ENCODE measurements at places on chromosomes 16 and 17.
A peak's percentile ranks its signal among the peaks of the same experiment; 100 is the strongest.

GRCh38 chr17:81298325-81298990 lies 3.4 kb upstream of the SLC38A10 start:
- no peak for DNase-seq

- DNase-seq, result no peak
Measured at GRCh38 chr17:43125967-43126910, 1.1 kb upstream of the BRCA1 start.

DNA sequence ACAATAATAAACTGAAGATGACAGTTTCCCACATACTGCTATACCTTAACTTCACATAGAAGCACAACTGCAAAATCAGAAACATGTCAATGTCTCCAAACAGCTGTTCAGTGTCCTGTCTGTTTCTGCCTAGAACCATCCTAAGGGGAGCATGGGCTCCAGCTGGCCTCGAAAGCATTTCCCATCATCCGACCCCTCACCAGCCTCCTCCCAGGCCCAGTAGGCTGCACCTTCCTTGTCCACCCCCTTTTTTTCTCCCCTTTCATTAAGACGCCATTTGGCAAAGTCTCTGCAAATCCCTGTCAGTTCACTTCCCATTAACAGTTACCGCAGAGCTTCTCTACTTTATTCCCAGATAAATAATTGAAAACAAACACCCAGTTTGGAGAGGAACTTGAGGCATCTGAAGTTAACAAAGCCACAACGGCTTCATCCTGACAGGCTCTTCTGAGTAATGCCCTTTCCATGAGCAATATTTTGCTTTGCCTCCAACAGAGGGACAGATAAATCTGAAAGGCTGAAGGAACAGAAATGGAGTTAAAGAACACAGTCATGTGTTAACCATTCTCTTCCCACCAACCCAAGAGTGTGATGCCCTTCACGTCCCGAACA lies 65.3 kb downstream of the SLC39A11 start:
- no peak for DNase-seq

- no peak for DNase-seq
Measured at GRCh38 chr16:12225255-12225654, 248.7 kb downstream of the SNX29 start.

DNA sequence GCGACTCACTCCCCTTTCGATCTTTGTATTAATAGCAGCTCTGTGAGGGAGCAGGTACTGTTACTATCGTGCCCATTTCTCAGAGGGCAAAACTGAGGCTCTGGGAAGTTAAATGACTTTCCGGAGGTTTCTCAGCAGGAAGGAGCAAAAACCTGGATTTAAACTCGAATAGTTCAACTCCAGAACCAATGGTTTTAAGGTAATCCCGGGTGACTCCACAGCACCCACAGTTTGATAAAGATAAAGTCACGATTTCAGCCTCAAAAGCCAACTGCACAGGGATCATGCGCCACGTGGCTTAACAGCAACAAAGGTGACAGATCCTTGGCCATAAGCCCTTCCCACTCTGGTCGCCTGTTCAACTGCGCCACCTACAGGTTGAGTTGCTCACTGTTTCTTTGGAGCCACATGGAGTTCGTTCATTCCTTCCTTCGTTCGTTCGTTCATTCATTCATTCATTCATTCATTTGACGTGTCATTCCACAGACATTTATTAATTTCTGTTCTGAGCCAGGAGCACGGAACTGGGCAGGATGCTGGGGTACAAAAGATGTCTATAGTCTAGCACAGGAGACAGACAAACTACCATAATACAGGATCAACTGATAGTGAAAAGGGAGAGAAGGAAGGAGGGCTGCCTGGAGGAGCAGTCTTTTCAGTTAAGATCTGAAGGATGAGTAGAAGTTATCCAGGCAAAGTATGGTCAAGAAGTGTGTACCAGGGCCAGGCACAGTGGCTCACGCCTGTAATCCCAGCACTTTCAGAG lies 134.8 kb downstream of the HS3ST2 start:
- DNase-seq, result peak; percentile 17

DNA sequence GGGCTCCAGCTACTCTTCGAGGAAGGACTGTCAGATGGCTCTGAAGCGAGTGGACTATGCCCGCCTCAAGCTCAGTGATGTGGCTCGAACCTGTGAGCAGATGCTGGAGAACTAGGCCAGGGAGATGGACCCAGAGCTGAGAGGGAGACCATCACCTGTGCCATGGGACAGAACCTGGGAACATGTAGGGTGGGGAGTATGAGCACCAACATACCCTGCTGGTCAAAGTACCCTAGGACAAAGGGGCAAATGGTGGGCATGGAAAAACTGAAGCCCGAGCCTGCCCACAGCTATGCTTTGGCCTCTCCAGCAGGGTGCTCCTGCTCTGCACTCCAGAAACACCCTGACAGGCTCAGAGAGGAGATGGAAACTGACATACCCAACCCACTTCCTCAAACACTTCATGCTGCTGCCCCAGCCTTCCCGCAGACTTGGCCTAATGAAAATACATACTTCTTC lies 1.9 kb downstream of the MED11 start:
- DNase-seq, result no peak

DNA sequence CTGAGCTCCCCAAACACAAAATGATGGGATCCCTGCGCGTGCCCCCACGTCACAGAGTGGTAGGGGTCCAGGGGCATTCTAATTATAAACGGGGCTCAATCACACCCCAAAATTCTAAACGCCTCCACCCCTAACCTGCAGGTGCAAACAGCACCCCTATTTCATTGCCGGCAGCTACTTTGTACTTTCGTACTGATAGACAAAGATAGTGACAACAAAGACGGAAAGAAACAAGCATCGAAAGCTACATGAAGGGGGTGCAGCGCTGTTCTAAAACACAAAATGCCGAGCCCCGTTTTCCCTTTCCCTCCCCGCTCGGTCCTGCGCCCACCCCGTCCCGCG lies 13.9 kb downstream of the MIS12 start:
- no peak for DNase-seq

DNA sequence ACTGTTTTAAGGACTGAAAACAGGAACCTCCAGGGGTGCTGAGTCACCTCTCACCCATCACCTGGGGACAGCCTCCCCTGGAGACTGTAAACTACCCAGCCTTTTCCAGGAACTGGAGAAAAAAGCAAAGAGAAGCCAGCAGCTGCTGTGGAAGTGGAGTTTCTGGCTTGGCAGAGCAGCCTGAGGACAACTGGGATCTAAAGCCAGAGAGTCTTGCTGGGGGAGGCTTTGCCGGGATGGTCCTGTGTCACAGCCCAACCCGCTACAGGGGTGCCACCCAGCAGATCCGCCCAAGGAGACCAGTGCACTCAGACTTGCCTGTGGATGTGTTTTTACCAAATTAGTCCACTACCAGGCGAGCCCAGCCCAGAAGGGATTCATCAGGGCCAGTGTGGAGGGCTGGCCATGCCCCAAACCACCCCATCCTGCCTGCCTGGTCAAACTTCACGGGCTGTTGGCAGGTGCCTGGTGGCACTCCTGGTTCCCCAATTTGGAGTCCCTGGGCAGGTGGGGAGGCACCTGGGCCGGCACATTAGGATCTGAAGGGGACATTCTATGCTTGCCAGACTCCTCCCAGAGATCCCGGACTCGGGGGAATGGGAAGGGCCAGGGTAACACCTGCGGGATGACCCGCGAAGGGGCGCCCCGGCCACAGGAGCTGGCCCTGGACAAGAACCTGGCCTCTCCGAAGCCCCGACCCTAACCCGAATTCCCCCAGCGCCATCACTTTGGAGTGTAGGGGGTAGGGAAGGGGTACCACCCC lies 771 bp downstream of the MSRB1 start:
- no peak for DNase-seq

GRCh38 chr17:27206447-27206846 lies 87.5 kb upstream of the WSB1 start:
- no peak for DNase-seq

DNA sequence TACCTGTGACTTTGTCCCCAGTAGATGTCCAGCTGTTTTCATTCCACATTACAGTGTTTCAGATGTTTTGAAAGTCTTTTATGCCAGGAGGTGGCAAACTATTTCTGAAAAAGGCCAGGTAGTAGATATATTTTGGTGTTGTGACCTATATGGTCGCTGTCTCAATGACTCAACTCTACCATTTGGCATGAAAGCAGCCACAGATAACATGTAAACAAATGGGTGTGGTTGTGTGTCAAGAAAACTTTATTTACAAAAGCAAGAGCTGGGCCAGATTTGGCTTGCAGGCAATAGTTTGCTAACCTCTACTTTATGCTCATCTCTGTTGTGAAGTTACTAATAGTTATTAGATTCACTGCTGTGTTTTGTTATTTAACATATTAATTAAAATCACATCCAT lies 728.7 kb upstream of the EEF2KMT start:
- DNase-seq, result no peak

GRCh38 chr17:67862614-67863217 lies 37.4 kb downstream of the BPTF start:
- DNase-seq, result no peak

DNA sequence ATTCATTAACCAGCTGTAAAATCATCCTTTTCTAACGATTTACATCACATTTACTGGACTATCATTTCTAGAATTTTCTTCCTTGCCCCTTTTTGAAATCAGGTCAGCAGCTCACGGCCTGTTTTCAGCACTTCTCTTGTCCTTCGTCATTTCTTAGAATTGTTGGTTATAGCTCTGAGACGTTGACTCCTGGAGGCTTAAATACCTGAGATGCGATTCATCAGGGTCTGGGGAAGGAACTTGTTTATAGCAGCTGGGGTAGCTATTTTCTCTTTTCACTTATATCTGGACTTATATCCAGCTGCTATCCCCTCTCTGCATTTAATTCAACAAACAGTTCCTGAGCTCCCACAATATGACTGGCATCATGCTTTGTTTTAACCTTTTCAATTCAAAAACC lies 338.7 kb upstream of the TNRC6C start:
- DNase-seq, result no peak

- no peak for DNase-seq
Measured at GRCh38 chr17:17146786-17147406, 59.2 kb downstream of the PLD6 start.

- no peak for DNase-seq
Measured at GRCh38 chr17:34313164-34313563, 6.1 kb upstream of the CCL8 start.

DNA sequence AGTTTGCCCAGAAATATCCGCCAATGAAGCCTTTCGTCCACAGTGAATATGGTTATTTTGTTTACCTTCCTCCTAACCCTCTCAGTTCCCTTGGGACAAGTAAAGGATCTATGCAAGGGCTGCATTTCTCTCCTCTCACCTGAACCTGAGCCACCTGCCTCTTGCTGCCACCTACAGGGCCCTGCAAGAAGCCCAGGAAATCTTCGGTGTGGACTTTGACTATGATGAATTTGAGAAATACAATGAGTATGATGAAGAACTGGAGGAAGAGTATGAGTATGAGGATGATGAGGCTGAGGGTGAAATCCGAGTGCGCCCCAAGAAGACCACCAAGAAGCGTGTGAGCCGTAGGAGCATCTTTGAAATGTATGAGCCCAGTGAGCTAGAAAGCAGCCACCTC lies 14.0 kb downstream of the SUPT6H start:
- DNase-seq, result no peak

DNA sequence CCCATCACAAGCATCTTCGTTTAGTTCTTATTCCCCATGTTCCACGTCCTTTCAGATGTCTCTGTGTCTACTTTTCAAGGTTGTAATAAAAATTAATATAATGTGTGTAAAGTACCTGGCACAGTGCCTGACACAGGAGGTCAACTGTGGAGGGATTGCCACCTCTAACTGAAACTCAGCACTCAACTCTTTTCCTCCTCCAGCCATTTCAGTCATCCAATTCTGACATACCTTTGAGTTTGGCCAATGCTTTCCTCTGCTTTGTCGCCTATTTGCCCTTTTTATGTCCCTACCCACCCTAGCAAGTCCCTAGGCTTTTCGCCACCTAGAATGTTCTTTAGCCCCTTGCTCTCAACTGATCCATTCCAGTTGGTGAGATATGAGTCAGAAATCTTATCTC lies 1.6 kb downstream of the UBE2Z start:
- DNase-seq, result no peak

- peak; percentile 80 for DNase-seq
Measured at GRCh38 chr16:17070882-17071592, 399.7 kb downstream of the XYLT1 start.

DNA sequence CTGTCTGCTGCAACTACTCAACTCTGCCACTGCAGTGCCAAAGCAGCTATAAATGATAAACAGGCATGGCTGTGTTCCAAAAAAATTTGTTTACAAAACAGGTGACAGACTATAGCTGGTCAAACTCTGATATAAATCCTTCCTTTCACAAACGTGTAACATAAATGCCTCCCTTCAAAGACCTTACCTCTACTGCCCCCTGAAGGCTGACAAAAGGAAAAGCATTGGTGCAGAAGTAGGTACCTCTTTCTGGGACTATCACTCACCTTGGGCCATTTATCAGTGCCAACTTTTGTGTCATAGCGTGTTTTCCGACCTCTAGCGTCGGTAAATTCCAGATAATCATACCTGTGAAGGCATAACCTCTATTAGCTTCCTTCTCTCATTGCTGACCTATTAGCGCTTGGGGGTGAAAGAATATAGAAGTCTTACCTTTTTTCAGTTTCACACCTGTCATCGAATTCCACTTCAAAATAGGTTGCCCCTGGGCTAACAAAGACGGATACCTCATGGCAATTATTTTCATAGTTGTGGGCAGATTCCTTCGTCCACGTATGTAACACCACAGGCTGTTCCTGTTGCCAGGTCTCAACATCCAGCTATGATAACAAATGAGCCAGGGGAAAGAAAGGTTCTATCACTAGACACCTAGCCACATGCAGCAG lies 67.9 kb downstream of the ZZEF1 start:
- DNase-seq, result no peak

DNA sequence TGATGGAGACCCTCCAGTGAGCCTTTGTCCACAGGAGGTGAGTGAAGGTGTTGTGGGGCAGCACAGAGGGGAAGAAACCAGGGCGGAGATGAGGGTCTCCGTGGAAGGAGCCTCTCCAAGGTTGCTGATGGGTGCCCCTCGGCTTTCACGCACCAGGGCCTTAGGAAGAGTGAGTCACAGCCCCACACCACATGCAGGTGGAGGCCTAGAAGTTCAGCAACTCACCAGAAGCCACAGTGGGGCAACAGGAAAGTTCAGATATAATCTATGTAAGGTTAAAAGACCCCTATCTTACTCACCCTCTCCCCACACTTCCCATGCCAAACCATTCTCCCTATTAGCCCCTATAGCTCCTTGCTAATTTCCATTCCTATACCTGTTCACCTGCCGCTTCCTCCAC lies 9.5 kb upstream of the HNF1B start:
- no peak for DNase-seq

DNA sequence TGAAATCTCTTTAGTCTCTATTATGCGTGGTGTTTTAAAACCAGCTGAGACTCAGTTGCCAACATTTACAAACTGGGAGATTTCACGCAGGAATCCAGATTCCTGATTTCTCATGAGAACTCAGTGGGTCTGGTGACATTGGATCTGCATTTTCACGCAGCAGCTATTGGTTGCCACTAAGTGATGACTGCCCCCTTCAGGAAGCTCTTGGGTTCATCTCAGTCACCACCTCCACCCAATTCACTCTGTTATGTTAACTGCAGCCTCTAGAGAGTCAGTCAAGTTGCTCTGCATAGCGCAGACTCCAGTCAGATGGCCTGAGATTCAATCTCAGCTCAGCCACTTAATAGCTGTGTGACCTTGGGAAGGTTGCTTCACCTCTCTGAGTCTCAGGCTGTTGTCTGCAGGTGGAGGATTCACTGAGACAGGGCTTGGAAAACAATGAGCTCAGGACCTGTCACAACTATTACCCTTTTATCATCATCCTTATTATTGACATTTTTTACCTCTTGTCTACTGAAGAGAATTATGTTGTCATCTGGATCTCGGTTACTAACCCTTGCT lies 6.4 kb downstream of the SHISA9 start:
- DNase-seq, result no peak
